Naive thymus-derived CD8-positive, alpha-beta T cell (primary cell): ENCODE measurements at places on chromosomes 3 and 15.

DNA sequence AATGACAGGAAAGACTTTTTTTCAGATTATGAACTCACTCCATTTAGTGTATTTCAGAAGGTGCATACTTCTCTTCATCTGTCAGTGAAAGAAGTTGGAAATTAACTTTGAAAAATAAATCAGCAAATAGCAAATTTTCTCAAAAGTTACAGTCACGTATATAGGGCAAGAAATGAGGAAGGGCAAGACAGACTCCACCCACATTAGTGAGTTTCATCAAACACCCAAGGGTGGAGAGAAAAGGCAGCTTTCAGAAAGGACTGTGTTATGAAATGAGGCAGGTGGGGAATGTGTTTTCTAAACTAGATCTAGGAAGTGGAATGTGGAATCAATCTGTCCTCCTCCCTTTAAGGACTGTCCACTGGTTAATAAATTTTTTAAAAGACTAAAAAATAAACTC lies 2.9 kb downstream of the SLC22A13 start:
- H3K4me1 ChIP-seq, result peaks cover 16% of the 10 kb centered on the region
- peaks cover 7% of the 10 kb centered on the region for H3K36me3 ChIP-seq
- no peak overlapping the region for H3K27ac ChIP-seq
- H3K27me3 ChIP-seq, result no peaks in the 10 kb centered on the region

DNA sequence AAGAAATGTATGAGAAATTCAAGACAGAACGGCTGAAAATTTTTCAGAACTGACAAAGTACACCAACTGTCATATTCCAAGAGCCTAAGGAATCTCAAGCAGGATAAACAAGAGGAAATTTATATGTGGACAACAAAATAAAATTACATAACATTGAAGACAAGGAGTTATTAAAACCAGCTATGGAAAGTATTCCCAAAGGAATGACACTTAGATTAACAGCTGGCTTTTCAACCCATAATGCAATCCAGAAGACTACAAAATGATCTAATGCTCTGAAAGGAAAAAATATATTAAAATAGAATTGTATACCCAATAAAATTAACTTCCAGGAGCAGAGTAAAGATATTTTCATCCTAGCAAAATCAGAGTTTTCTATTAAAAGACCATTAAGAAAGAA lies 132.2 kb upstream of the BNIP2 start:
- no peaks in the 10 kb centered on the region for H3K27me3 ChIP-seq
- DNase-seq, result no peak
- peaks cover 2% of the 10 kb centered on the region for H3K4me1 ChIP-seq
- no peak overlapping the region for H3K27ac ChIP-seq
- no peaks in the 10 kb centered on the region for H3K36me3 ChIP-seq
- H3K4me3 ChIP-seq, result no peak overlapping the region

DNA sequence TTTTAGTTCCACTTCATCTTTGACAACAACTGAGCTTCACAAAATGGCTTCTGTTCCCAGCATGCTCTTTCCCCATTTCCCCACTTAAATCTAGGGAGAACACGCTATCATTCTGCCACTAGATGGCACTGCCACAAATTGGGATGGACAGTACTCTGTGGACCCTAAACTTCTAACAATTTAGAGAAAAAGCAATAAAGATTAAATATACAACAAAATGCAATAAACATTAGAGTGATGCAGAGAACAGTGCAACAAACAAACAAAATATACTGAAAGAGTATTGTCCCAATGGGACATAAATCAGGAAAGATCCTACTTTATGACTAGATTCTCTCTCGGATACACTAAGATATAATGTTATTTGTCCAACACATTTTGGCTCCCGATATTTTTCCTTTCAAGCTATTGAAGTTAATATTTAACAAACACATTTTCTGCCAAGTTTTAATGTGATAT lies 169.7 kb upstream of the TMCO5A start:
- no peak overlapping the region for H3K4me3 ChIP-seq
- DNase-seq, result no peak
- H3K27me3 ChIP-seq, result peaks cover 2% of the 10 kb centered on the region

GRCh38 chr15:100878648-100879047 lies 983 bp upstream of the ALDH1A3 start:
- H3K36me3 ChIP-seq, result no peaks in the 10 kb centered on the region
- peaks cover 26% of the 10 kb centered on the region for H3K27me3 ChIP-seq
- H3K27ac ChIP-seq, result no peak overlapping the region
- DNase-seq, result no peak
- H3K4me1 ChIP-seq, result peaks cover 9% of the 10 kb centered on the region

GRCh38 chr15:42348083-42348482 lies 11.2 kb upstream of the CAPN3 start:
- DNase-seq, result no peak
- H3K27me3 ChIP-seq, result no peaks in the 10 kb centered on the region
- peaks cover 87% of the 10 kb centered on the region for H3K36me3 ChIP-seq
- H3K4me1 ChIP-seq, result no peaks in the 10 kb centered on the region
- H3K4me3 ChIP-seq, result no peak overlapping the region

GRCh38 chr3:103410231-103410630 lies 975.4 kb downstream of the ZPLD1 start:
- H3K36me3 ChIP-seq, result no peaks in the 10 kb centered on the region
- no peak overlapping the region for H3K27ac ChIP-seq
- no peaks in the 10 kb centered on the region for H3K4me1 ChIP-seq
- H3K4me3 ChIP-seq, result no peak overlapping the region
- H3K27me3 ChIP-seq, result no peaks in the 10 kb centered on the region
